Left kidney (tissue), 8 donors: ENCODE measurements at places on chromosomes 5 and 9.

DNA sequence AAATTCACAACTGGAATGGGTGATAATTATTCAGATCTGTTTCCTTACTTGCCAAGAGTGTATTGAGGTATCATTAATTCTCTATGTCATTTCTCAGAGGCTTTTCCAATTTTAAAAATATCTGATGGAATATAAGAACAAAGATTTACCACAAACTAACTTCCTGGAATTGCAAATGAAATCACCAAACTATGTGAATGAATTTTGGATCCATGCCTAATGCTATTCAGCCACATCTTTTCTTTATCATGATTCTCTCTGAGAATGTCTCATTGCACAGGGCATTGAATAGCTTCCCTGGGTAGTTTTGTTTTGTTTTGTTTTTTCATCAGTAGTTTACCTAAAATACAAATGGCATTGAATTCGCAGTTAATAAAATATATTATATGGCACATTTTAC, 146.9 kb upstream of the FBN2 start:
- no peak for DNase-seq

GRCh38 chr5:136638084-136638483, 272.7 kb upstream of the TRPC7 start:
- DNase-seq = no peak

- DNase-seq = no peak
These were observed 230.7 kb downstream of the SEMA6A start for GRCh38 chr5:116343961-116344360.

DNA sequence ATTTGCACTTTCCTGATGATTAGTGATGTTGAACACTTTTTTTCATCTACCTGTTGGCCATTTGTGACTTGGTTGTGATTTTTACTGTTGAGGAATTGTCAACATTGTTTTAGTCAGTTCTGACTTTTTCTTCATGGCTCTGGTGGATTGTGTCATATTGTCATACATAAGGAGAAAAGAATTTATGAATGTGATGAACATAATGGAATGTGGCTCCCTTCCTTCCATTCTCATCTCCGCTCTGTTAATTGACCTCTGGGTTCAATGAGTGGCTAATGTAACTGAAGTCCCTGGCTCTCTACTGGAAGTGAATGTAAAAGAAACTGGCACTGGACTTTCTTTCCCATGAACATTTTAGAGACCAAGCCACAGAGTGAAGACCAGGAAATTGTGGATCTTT, 49.2 kb downstream of the KIAA1958 start:
- no peak for DNase-seq
